ENCODE measurements at places on chromosomes 11 and 22.

DNA sequence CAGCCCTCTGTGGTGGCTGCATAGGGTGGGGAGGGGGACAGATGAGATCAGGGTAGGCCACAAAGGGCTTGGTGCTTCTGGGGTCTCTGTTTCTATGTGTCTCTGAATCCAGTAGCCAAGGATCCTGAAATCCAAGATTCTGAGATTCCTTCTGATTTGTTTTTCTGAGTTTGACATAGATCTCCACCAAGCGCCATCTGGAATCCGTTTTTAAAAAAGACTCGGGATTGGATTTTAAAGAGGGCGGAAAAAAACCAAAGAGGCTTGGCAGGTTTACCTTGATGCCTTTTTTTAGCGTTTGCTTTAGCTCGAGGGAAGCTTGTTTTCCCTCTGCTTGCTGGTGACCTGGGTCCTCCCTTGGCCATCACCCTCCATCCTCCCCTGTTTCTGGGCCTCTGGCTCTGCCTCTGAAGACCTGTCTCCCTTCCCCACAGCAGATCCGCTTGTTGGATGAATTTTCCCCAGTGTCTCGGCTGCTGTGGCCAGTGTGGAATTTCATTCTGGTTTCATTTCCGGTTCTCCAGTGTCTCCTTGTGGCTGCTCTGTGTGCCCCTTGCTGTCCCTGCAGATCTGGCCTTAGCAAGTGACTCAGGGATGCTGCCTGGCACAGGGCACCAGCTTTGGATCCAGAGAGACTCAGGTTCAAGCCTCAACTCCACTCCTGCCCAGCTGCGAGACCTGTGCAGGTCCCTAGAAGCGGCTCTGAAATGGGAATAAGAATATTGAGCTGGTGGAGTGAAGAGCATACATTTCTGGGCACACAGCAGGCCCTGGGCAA is 15.1 kb downstream of the SYNGR1 start:
- no peak for DNase-seq

DNA sequence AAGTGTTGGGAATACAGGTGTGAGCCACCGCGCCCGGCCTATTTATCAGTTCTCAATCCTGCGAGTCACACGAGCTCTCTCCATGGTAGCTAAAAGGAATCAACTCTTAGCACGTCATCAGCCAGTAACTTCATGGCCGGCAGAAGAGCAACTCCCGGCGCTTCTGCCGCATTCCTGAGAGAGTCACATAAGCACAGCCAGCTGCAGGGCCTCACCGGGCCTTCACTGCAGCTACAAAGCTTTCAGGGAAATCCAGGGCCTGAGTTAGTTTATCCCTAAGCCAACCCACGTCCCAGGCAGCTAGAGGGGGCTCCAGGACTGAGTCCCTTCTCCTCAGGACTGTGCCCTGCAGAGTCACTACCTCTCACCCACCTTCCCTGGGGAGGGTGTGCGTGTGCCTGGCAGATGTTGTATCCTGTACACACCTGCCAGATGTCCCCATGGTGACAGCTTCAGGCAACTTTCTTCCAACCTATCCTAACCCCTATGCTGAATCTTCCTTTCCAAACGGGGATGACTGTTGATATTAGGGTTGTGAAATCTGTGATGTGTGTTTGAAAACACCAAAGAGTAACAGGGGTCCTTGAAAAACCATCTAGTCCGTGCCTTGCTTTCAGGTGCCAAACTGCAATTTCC is 45.9 kb upstream of the ARFGAP3 start:
- no peak for DNase-seq

- DNase-seq = no peak
These were observed 3.5 kb upstream of the OR56A3 start for GRCh38 chr11:5938603-5938965.

- DNase-seq = no peak
These were observed 12.3 kb downstream of the KCNJ5 start for GRCh38 chr11:128903248-128904061.

GRCh38 chr11:120248551-120249278 is 8.8 kb downstream of the POU2F3 start:
- DNase-seq = no peak

DNA sequence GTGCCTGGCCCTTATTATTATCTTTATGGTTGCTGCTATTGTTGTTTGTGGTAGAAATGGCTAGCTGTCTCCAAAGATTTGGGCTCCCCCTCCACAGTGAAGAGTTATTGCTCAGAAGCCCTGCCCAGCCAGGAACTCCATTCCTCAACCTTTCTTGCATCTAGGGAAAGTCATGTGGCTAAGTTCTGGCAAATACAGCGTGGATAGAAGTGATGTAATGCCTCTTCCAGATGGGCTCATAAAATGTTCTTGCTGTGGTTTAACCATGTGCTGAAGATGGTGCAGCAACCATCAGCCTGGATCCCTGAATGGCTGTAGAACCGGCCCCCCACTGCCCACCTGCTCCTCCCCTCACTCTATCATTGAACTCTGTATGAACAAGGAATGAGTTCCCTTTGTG is 203.5 kb upstream of the E2F8 start:
- no peak for DNase-seq

DNA sequence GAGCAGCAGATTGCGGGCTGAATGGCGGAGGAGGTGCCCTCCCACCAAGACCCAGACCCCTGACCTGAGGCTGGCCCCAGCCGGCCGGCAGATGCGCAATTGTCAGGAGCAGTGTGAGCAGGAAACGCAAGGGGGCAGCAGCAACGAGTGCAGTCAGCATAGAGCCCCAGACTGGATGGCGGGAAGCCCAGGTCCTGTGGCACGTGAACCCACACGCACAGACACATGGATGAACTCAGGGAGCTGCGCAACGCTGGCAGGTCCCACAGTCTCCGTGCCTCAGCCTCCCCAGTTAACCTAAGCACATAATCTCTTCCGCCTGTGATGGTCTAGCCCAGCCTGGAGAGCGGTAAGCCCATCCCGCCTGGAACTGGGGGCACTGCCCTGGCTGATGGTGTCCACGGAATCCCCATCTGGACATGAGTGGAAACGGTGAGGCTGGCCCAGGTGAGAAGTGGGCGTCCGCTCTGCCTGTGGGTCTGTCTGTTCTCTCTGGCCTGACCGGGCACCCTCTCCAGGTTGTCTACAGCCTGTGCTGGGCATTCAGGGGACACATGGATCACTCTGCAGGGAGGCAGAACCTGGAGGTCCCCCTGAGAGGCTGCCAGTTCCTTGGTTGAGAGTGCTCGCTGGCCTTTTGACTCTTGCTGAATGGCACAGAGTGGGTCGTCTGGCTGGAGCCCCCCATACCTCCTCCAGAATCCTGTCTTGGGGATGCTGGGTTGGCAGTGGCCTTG is 626 bp upstream of the TBX10 start:
- DNase-seq = no peak

DNA sequence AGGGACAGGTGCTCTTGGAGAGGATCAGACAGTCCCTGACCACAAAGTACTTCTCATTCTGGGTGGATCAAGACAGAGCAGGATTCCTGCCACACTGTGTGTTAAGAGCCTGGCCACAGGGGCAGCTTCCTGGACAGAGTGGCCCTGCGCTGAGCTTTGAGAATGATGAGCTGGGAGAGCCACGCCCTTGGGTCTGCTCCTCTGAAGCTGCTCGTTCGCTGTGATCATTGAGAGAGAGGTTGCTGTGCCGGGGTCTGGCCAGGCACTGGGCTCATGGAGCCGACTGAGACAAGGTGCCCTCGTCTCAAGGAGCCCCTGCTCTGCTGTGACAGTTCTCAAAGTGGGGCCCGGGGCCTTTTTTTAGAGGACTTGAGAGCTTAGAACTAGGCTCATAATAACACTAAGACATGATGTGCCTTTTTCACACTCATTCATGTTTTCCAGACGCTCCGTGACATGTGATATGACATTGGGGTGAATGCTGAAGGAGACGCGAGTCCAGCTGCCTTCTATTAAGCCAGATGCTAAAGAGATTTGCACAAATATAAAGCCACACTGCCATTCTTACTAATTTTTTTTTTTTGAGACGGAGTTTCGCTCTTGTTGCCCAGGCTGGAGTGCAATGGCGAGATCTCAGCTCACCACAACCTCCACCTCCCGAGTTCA is 1.6 kb upstream of the MFRP start:
- no peak for DNase-seq

DNA sequence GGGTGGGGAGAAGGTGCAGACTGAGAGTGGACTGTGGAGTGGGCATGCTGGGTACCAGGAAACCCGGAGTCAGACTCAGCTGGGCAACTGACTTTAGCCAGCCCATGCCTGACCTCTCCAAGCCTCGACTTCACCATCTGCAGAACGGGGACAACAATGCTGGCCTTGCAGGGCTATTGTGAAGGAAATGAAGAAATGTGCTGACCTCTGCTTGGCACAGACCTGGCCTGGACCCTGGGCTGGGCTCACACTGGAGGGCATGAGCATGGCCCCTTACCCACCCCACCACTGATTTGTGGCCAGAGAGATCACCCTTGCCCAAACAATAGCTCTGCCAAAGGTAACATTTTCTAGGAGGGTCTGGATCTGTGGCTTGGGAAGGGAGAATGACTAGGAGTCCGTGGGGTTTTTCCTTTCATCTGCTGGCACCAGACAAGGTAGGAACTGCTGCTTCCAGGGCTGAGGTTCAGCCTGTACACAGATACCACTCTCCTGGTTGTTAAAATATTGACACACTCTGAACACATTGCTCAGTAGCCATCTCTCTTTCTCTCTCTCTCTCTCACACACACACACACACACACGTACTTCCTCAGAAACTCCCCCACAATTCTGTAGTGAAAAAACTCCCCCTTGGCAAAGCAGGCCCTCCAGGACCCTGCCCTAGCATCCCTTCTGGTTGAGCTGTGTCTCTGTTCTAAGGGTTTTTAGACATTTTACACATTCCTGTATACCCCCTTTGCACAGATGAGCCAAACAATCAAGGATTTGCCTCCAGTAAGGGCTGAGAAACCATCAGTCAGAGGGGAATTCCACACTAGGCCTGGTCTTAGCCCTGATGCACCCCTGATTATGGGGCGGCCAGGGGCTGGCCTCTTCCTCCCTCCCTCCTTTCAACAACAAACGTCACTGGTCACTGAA is 1.0 kb downstream of the MOGAT2 start:
- DNase-seq = no peak

DNA sequence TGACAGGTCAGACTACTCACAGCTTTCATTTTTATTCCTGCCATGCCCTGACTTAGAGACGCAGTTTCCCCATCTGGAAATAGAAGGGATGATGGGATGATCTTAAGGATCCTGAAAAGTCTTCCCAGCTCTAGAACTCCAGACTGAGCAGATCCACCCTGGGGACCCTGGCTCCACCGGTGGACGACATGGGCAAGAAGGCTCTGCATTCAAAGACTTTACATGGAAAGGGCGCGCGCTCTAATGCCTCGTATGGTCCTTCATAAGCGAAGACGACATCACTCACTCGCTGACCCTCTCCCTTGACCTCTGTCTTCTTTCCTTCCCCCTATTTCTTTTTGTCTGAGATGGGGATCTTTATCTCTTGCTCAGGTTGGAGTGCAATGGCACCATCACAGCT is 24.4 kb upstream of the PHF21B start:
- no peak for DNase-seq

- DNase-seq = no peak
These were observed 747.9 kb downstream of the OPCML start for GRCh38 chr11:132784441-132784840.

- DNase-seq = no peak
These were observed 160.9 kb upstream of the MTMR2 start for GRCh38 chr11:96084610-96085318.

DNA sequence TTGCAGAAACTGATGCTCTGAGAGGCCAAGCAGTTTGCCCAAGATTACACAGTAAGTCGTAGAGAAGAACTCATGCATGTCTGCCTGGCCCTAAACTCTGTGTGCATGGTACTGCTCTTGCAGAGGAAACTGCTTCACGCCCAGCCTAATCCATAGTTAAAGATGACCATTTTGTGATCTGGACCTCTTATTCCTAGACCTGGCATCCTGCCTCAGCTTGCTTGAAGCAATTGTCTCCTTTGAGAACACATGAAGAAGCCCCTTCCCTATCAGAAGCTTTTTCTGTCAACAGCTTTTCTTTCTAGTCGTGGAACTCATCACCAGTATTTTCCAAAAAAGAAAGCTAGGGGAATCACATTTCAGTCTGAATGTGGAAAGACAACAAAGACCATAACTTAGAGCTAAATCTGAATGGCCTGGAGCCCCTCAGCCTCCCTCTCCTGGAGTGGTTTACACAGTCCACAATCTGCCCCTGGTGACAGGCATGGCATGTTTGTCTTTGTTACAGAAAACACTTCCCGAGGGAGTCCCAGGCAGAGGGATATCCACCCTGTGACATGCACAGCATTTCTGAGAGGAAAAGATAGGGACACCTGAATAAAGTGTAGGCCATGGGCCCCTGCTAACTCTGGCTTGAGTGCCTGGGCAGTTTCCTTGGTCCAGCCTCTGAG is 2.9 kb upstream of the FZD4 start:
- no peak for DNase-seq

DNA sequence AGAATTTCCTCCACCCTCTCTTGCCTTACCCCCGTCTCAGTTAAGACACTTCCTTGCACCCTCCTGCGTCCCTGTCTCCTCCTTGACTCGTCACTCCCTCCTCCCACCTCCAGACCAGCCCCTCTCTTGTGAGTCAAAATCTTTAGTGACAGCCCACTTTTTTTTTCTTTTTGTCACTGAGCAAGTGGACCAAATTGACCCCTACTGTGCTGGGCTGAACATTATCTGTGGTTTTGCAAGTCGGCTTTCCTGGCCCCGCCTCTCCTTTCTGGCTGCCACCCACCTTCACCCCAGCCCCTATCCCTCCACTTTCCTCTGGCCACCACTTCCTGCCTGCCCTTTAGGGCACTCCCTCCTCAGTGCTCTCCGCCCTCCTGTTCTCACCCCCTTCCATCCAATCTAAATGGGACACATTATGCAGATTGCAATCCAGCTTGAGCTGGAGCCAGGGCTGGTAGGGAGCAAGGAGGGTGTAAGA is at the start of gene APLNR:
TSS of gene APLNR (minus strand) at position 47 of the 478 bp plus-strand sequence. CDS start 246 bp downstream, outside the sequence.
- DNase-seq = no peak

DNA sequence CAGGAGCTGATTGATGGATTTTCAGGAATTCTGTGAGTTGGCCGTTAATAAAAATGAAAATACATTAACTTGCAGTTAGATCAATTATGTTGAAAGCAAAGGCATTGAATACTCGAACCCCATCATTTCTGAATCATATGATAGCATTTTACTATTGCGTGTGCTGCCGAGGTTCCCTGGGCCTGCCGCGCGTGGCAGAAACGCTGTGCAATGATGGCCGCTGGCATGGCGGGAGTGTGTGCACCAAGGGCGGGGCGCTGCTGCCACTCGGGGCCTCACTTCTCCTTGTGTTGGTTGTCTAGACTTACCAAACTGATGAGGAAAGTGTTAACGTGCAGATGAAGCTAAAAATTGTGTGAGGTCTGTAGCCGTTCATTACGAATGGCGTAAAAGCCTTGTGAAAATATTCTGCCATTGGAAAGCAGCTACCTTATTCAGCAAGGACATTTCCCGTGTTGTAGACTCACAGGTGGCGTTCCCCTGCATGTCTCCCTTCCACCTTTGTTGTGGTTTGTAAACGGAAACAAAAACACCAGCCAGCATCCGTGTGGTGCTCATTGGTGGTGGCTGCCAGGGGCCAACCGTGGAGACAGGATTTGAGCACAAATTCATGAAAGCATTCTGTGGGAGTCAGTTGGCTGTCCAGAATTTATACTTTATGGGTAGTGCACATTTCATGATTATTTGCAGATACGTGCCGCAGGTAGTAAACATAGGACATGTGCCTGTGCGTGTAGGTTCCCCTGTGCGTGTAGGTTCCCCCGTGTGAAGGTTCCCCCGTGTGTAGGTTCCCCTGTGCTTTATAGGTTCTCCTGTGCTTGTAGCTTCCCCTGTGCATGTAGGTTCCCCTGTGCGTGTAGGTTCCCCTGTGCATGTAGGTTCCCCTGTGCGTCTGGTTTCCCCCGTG is 5.9 kb upstream of the GRAMD4 start:
- DNase-seq = no peak

GRCh38 chr11:16778286-16778685 is 39.8 kb downstream of the C11orf58 start:
- DNase-seq = no peak

Measured in stimulated activated CD8-positive, alpha-beta memory T cell treated with anti-CD3 and anti-CD28 coated beads, Interleukin-15, amount 100 ng/mL, for 24 hours (primary cell).